Kidney (tissue), 22 donors: ENCODE measurements at places on chromosomes 1 and 21.

DNA sequence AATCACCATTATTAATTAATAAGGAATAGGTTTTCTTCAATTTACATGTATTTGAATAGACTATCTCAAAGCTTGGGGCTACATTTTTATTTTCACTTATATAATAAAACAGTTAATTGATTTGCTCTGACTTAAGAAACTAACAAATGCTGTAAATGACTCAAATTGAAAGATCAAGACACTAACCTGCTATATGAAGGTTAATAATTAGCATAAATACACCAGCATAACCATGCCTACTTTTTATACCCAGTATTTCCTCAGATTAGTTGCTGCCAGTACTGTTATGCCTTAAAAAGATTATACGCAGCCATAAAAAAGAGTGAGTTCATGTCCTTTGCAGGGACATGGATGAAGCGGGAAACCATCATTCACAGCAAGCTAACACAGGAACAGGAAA lies 1545.1 kb downstream of the AMY1C start:
- no peak for DNase-seq

DNA sequence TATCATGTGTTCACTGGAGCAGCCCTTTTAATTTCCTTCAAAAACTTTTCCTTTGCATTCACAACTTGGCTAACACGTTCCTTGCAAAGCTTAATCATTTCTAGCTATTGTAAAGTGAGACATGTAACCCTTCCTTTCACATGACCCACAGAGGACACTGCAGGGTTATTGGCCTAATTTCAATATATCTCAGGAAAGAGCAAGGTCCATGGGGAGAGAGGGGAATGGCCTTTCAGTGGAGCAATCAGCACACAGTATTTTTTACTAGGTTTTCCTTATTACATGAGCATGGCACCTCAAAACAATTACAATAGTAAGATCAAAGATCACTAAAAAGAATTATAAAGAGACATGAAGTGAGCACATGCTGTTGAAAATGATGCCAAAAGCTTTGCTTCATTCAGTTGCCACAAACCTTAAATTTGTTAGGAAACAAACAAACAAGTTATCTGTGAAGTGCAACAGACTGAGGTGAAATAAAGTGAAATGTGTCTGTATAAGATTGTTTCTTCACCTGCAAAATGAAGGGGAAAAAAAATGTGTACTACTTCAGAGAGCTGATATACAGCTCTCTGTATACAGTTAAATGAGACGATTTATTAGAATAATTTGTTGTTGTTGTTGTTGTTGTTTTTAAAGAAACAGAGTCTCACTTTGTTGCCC lies 61.5 kb downstream of the EIF4G3 start:
- peak; percentile 27 for DNase-seq

GRCh38 chr1:215842905-215843304 lies 275.8 kb downstream of the KCTD3 start:
- DNase-seq, result no peak

- DNase-seq, result no peak
Measured at GRCh38 chr1:95039360-95040031, 33.3 kb downstream of the ALG14 start.

DNA sequence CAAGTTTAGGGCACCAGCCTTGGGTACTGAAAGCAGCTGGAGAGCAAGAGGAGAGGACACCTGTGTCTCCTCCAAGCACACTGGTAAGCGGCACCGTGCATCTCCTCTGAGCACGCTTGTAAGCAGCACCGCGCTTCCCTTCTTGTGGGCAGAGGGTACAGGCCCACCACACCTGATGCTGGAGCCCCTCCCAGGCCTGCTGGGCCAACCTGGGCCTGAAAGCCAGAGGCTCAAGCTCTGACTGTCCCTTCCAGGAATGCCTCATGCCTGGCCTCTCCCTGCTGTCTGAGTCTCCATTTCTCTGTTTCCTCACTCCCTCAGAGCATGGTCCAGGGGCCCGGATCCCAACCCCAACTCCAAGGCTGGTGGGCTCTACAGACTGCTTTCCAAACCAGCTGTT lies 25.9 kb downstream of the DMBX1 start:
- no peak for DNase-seq

DNA sequence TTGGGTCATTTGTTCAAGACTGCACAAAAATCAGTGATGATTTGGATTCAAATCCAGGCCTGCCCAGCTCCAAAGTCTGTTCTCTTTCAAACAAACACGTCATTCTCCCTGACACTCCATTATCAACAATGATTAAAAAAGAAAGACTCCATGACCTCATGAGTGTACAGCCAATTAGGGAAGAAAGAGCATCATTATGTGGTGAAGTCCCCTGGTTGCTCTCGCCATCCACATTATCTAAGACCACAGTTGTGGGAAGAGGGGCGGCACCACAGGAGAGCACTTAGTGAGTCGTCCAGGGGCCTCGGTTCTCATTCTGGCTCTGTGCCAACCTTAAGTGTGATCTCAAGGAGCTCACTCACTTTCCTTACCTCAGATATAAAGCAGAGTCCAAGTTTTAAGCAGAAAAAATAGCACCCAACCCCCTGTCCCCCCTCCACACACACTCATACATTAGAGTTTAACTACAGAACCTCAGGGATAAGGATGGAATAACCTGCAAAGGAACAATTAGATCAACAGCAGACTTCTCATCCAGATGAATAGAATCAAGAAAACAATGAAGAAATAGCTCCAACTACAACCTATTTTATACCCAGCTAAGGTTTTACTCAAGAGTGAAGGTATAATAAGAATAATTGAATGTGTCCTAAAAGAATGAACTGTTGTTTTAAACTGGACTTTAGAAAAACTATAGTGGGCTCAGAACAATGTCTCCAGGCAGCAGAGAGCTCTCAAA lies 47.8 kb downstream of the COL6A1 start:
- DNase-seq, result no peak

GRCh38 chr1:220915117-220915440 lies 35.8 kb downstream of the HLX start:
- no peak for DNase-seq

- no peak for DNase-seq
Measured at GRCh38 chr1:224432672-224433040, 1.9 kb downstream of the WDR26 start.

- DNase-seq, result no peak
Measured at GRCh38 chr1:216621536-216621935, 101.7 kb downstream of the ESRRG start.

- DNase-seq, result peak; percentile 68
Measured at GRCh38 chr1:241423541-241424479, 66.8 kb upstream of the RGS7 start.

- DNase-seq, result no peak
Measured at GRCh38 chr1:70866542-70867264, 180.9 kb downstream of the PTGER3 start.

DNA sequence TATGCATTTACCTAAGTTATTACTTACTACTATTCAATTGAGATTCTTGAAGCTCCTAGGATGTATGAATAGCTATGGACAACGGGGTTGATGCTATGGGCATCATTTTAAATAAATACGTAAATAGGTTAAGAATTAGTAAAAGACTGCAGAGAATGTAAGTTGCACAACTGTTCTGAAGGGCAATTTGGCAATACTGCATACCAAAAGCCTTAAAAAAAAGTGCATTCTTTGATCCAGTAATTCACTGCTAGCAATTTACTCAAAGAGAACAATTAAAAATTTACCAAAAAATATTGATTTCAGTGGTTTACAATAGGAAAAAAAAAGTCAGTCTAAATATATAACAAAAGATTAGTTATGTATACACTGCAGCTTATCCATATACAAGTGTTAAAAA lies 3.5 kb downstream of the ARPC5 start:
- DNase-seq, result no peak

GRCh38 chr1:244834543-244835275 lies 749 bp upstream of the COX20 start:
- DNase-seq, result no peak

DNA sequence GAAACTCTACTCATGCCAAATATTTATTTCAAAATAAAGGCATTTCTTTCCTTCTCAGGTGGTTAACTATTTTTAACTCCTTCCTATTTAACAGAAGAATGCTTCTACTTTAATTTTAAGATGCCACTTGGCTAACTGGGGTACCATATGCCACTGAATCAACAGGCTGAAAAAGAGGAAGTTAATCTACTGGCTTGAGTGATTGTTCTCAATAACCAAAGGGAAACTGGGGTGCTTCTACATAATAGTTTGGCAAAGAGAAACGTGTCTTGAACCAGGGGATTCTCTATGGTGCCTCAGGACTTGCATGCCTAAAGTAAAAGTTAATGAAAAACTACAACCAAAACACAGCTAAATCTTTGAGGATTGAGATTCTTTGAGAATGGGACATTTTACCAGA lies 142.6 kb downstream of the DENND1B start:
- DNase-seq, result no peak

DNA sequence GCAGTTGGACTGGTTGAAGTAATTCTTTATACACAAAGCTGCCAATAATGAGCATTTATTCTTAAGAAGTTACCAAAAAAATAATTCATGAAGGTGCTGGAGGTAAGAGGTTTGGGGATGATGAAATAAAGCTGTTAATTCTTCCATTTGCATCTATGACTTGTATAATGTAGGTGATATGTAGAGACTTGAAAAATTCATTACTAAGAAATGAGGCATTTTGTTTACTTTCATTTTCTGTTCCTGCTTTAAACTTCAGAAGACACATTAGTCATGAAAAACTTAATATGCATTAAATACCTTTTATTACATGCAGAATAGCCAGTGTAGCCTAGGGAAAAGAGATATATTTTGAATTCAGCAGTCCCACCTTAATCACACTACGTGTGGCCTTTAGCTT lies 214.2 kb downstream of the SLC44A5 start:
- DNase-seq, result no peak

DNA sequence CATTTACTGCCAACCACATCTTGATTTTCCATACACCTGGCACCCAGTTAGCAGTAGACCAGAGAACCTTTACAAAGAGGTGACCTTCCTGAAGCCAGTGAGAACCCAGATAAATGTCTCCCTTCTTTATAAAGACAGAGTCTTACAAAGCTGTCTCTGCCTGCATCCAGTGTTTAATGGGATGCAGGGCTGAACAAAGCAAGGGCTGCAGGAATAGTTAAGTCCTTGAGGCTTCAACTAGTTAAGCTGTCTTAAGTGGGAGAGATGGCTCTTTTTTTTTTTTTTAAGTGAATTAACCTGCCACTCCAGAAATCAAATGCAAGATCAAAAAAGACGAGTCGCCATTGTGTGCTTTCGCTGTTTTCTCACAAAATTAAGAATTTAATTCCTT lies 1.5 kb downstream of the AHCYL1 start:
- DNase-seq, result no peak

- no peak for DNase-seq
Measured at GRCh38 chr1:30045304-30046090, 677.9 kb downstream of the MATN1 start.

DNA sequence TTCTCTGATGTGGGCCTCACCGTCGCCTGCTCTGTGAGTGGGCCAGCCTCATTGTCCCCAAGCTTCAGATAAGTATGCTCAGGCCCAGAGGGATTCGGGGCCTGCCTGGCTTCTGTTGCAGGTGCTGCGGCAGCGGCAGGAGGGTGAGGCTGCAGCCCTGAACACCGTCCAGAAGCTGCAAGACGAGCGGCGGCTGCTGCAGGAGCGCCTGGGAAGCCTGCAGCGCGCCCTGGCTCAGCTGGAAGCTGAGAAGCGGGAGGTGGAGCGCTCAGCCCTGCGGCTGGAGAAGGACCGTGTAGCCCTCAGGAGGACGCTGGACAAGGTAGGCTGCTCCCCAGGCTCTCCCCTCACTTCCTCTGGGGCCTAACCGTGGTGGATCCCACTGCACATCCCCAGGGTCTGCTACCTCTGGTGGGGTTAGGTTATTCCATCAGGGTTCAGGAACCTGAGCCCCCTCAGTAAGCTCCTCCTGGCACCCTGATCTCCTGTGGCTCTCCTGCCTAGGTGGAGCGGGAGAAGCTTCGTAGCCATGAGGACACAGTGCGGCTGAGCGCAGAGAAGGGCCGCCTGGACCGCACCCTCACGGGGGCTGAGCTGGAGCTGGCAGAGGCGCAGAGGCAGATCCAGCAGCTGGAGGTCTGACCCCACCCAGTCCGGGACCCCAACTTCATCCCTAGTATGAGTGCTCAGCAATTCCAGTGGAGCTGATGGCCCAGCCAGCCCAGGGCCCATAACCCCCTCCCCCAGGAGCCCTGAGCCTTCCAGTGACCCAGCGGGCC lies 10.1 kb downstream of the MFAP2 start:
- DNase-seq, result no peak

GRCh38 chr1:80424249-80424648 lies 1376.5 kb upstream of the ADGRL2 start:
- DNase-seq, result no peak

DNA sequence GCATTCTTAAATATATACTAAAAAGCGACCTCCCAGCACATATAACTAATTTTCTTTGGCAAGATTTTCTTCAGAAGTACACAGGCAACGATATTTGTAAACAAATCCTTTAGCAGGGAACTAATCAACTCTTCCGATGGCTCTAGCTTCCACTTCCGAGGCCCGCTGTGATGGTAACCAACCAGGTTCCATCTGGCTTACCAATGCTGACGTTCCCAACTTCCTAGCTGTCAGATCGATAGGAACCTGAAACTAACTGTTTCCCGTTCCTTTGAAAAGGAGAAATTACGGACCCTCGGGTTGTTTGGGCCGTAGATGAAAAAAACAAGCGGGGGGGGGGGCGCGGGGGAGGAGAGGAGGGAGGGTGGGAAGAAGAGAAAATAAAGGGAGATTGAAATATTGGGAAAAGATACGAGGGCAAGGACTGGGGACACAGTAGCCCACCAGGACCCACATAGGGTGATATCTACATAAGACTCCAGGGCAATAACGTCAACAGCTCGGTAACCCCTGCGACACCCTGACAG lies 513 bp downstream of the GTF2B start:
- peak; percentile 58 for DNase-seq

- no peak for DNase-seq
Measured at GRCh38 chr21:42214921-42215320, 4.0 kb upstream of the ABCG1 start.

DNA sequence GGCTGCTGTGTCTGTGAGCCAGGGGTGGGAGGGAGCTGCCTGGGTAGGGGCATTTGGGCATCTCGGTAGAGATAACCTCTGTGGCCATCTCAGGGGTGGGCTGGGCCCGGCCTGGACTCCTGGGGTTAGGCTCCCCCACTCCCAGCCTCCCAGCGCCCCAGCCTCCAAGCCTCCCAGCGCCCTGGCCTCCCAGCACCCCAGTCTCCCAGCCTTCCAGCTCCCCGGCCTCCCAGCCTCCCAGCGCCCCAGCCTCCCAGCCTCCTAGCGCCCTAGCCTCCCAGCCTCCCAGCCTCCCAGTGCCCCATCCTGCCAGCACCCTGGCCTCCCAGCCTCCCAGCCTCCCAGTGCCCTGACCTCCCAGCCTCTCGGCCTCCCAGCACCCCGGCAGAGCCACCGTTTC lies 85.1 kb upstream of the TTC34 start:
- no peak for DNase-seq

DNA sequence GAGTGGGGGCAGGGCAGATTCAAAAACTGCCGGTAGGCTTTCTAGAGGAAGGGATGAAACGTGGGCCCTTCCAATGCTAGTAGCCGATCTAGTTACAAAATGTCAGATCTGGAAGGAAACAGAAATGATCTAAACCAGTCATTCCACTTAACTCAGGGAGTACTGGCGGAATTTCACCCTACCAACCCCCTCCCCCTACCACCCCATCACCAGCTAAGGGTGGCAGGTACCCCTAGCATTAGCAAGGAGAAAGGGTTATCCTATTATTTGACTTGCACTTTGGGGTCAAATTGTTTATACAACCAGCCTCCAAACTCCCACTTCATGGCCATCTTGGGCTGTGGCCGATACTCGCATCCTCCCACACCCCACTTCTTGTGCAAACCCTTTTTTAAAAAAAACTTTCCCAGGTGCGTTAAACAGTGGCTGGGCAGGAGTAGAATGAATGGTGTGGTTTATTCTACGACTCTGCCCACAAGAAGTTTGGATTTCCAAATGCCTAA lies 644 bp upstream of the MRPL24 start:
- DNase-seq, result no peak

- DNase-seq, result no peak
Measured at GRCh38 chr1:51439053-51439452, 80.0 kb downstream of the EPS15 start.
